Activated naive CD8-positive, alpha-beta T cell treated with anti-CD3 and anti-CD28 coated beads, Interleukin-2, amount 10 ng/mL, durations not matched to agents 7 days and 5 days (primary cell): ENCODE measurements at places on chromosomes 3 and 15. TPM values are rescaled to one million over a fixed set of nuclear protein-coding genes. Genes with fewer than 3 reads are reported as not detected.

Gene UNC13C
- total RNA-seq: not detected

DNA sequence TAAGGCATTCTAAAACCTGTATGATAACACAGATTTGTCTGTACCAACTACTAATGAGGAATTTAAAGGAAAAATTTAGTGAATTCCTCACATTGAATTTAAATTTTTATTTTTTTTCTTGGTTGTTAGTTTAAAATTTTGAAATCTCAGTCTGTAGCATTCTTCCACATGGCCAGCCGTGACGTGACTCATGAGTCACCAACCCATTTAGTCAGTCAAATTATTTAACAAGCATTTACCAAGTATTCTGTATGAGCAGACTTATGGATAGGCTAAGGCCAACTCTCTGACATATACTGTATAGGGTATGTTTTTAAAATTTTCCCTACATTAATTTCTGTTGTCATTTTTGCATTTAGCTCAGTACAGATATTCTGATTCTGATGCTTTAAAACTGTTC, 112.9 kb downstream of the CNTN4 start:
- H3K4me3 ChIP-seq: no peak overlapping the region
- no peaks in the 10 kb centered on the region for H3K27me3 ChIP-seq
- no peak overlapping the region for H3K27ac ChIP-seq
- no peaks in the 10 kb centered on the region for H3K36me3 ChIP-seq
- no peaks in the 10 kb centered on the region for H3K4me1 ChIP-seq

- no peak overlapping the region for H3K27ac ChIP-seq
- H3K4me3 ChIP-seq: no peak overlapping the region
- H3K4me1 ChIP-seq: peaks cover 9% of the 10 kb centered on the region
Measured at GRCh38 chr3:50140990-50141389, 14.1 kb upstream of the SEMA3F start.

Gene ARGFX
- not detected for total RNA-seq

Gene NLGN1
- total RNA-seq: not detected

Gene OR5K2
- not detected for total RNA-seq

DNA sequence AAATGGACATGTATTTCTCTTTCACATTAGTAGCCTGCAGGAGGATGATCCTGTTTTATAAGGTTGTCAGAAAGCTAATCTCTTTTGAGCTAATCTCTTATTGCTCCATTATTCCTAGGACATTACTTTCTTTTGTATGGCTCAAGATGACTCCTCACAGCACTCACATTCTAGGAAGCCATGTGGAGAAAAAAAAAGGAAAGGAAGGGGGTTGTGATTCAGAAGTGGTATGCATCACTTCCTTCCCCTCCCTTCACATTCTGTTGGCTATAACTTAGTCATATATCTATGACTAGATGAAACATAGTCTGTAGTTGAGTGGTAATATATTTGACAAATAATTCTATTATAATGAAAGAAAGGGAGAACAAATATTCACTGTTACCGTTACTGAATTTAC, 168.8 kb upstream of the TTC14 start:
- DNase-seq: no peak
- H3K4me3 ChIP-seq: no peak overlapping the region
- H3K36me3 ChIP-seq: no peaks in the 10 kb centered on the region
- no peak overlapping the region for H3K27ac ChIP-seq
- no peaks in the 10 kb centered on the region for H3K27me3 ChIP-seq

GRCh38 chr3:169071003-169071402, 592.5 kb downstream of the MECOM start:
- no peak for DNase-seq
- no peaks in the 10 kb centered on the region for H3K36me3 ChIP-seq
- H3K4me1 ChIP-seq: no peaks in the 10 kb centered on the region
- H3K4me3 ChIP-seq: no peak overlapping the region

- no peak for DNase-seq
- H3K4me1 ChIP-seq: no peaks in the 10 kb centered on the region
- H3K36me3 ChIP-seq: no peaks in the 10 kb centered on the region
- H3K4me3 ChIP-seq: no peak overlapping the region
Measured at GRCh38 chr3:148211725-148212124, 486.0 kb upstream of the AGTR1 start.

DNA sequence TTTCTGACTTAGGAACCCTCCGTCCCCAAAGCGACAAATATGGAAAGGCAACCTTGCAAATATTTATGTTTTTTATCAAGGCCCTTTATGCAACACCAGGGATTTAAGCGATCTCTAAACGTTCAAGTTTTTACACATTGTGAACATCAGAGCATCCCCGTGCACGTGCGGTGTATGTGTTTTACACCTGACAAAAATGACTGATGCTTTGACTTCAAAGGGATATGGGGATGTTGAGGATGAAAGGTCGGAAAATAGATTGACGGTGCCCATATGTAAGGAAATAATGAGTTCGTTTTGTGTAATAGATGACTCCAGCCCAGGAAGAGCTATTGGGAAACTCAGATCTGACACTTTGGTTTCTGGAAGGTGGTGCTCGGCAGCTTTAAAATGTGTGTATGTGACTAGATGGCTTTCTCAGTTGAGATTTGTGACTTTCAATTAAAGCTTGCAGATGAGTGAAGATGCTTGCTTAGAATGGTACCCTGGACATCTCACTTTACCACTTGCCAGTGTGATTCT, 866 bp downstream of the SLC49A4 start:
- H3K36me3 ChIP-seq: no peaks in the 10 kb centered on the region
- peak overlapping the region; percentile 69 for H3K4me3 ChIP-seq

- H3K27ac ChIP-seq: peak overlapping the region; percentile 70
- no peaks in the 10 kb centered on the region for H3K27me3 ChIP-seq
- peaks cover 14% of the 10 kb centered on the region for H3K4me1 ChIP-seq
- H3K36me3 ChIP-seq: peaks cover 23% of the 10 kb centered on the region
- H3K4me3 ChIP-seq: no peak overlapping the region
- DNase-seq: no peak
Measured at GRCh38 chr15:82531496-82532382, 8.5 kb downstream of the RPS17 start.

- H3K27ac ChIP-seq: no peak overlapping the region
- H3K4me3 ChIP-seq: no peak overlapping the region
- peaks cover 19% of the 10 kb centered on the region for H3K4me1 ChIP-seq
Measured at GRCh38 chr3:14374444-14374883, 27.9 kb upstream of the SLC6A6 start.

DNA sequence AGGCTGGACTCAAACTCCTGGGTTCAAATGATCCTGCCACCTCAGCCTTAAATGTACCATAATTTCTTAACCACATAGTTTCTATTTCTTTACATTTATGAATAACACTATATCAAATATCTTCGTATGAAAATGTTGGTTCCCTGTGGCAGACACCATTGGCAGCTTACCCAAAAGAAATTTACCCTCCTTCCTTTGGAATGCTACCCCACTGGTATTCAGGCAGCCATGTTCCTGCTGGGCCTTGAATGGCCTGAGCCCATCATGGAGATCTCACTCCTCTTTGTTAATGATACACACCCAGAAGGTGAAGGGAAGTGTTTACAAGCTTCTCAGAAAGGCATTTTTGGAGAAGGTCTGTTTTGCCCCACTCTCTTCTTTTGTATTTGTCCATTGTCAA, 94.3 kb upstream of the RNF7 start:
- no peak overlapping the region for H3K4me3 ChIP-seq
- H3K4me1 ChIP-seq: peaks cover 2% of the 10 kb centered on the region
- no peak overlapping the region for H3K27ac ChIP-seq
- DNase-seq: no peak
- H3K36me3 ChIP-seq: no peaks in the 10 kb centered on the region
- H3K27me3 ChIP-seq: peaks cover 5% of the 10 kb centered on the region

- H3K36me3 ChIP-seq: no peaks in the 10 kb centered on the region
- no peak overlapping the region for H3K27ac ChIP-seq
- H3K4me1 ChIP-seq: peaks cover 13% of the 10 kb centered on the region
Measured at GRCh38 chr15:77083381-77084160, 12.7 kb upstream of the TSPAN3 start.

Gene CHRM5
- total RNA-seq: not detected
